ENCODE measurements at places on chromosomes 13 and 19. TPM values are rescaled to one million over a fixed set of nuclear protein-coding genes. Genes with fewer than 3 reads are reported as not detected.

- DNase-seq = no peak
These were observed 60.0 kb downstream of the VWA8 start for GRCh38 chr13:41900918-41901317.

- DNase-seq = no peak
These were observed 44.7 kb downstream of the ARHGEF18 start for GRCh38 chr19:7393459-7393858.

GRCh38 chr19:5143471-5144411, 174.8 kb downstream of the KDM4B start:
- no peak for DNase-seq

DNA sequence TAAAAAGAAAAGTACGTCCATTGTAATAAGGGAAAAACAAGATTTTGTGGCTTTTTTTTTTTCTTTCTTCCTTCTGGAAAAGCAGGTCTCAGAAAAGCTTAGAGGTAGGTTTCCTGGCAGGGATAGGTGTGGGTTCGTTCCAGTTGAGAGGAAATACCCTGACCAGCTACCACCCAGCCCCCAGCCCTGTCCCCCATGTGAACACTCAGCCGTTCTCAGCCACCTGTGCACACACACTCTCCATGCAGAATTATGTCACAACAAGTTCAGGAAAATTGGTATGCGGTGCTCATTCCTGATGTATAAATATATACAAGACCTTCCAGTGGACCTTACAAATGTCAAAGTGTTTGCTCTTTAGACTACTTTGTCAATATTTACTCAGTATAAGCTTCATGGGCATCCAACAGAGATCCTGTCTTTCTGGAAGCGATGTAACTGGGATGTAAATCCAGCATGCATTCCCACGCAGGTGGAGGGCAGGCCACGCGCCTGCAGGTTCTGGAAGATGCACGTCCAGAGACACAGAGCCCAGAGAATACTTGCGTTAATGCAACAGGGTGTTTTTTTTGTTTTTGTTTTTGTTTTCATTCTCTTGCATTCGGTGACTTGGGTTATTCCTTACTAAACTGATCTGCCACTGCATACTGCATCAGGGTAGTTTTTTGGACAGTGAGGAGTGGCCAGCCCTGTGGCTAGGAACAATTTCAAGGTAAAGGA, 68.8 kb downstream of the TSHZ3 start:
- no peak for DNase-seq

DNA sequence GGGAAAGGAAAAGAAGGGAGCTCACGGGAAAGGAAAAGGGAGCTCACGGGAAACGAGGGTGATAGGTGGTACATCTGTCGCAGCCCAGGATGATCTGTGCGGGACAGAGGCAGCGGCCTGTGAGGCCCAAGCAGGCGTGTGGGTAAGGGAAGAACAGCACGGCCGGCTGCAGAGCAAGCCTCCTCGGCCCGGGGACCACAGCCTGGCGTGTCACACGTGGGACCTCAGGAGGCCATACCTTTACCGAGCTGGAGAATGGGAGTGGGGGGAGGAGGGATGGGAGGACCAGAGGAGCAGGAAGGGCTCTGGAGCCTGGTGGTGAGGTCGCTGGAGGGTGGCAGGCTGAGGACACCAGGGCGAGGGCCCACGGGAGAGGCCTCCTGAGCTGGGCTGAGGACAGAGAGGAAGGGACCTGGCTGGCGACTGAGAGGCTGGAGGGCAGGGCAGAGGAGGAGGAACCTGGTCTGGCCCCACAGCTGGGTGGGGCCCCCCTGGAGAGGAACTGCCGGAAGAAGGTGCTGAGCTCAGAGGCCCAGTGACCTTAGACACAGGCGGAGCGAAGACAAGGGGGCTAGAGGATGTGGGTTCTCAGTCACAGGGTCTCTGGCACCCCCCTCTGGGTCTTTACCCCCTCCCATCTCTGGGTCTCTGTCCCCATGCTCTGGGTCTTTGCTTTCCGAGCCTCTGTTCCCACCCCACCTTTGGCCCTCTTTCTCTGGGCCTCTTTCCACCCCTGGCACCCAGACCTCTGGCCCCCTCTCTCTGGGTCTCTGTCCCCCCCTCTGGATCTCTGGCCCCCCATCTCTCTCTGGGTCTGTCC, 2.9 kb upstream of the FTL start:
- DNase-seq = no peak

The TBXA2R gene
- 0.44 TPM for total RNA-seq

The NLRP5 gene
- not detected for total RNA-seq

Measured in suprapubic skin (tissue), 4 donors.